NCI-H1417 (cell line): ENCODE measurements at places on chromosomes 7 and 10.

GRCh38 chr7:155685791-155686160 lies 41.3 kb downstream of the RBM33 start:
- no peak for DNase-seq

- DNase-seq: no peak
Observed at GRCh38 chr10:91150631-91151030, 69.8 kb upstream of the PCGF5 start.

- DNase-seq: no peak
Observed at GRCh38 chr10:76205361-76205760, 773.9 kb downstream of the LRMDA start.

DNA sequence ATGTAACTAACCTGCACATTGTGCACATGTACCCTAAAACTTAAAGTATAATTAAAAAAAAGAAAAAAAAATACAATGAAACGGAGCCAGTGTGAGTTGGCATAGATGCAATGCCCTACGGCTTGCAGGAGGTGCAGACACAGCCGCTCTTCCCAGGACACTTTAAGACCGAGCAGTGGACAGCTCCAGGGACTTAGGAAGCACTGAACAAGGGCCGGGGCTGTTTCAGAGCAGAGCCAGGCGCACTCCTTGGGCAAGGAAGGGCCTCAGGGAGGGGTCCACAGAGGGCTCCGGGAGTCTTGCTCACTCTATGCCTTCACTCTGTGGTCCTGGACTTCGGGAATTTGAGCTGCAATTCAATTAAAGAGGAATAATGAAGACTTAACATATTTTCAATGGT lies 355.3 kb downstream of the TCERG1L start:
- no peak for DNase-seq

DNA sequence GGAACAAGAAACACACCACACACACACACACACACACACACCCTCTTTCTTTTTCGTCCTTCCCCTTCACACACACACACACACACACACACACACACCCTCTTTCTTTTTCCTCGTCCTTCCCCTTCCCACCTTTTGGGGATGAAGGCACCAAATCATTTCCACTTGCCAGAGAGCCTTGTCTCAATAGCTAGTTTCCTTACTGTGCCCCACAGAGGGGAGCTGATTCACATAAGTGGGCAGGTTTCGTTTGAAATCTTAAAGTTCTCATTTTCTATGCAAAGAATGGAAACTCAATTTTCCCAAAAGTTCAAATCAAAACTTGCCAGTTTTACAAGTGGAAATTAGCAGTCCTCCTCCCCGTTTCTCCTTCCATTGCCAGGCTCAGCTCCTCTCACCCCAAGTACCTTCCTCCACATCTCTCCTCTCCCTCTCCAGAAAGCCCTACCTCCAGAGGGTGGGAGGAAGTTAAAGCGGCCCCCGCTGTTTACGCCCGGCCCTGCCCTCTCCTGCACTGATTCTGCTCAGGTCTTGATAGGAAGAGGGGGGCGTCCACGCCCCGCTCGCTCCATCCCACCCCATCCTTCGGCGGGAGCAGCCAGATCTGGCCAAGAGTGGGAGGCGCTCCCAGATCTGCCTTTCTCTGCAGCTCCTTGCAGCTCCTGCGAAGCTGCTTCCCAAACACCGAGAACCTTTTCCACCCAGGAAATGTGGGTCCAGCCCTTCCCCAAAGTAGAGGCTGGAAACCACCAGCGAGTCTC lies 1.3 kb downstream of the CTTNBP2 start:
- peak; percentile 65 for DNase-seq

GRCh38 chr7:18166002-18166401 lies 138.4 kb upstream of the PRPS1L1 start:
- no peak for DNase-seq

DNA sequence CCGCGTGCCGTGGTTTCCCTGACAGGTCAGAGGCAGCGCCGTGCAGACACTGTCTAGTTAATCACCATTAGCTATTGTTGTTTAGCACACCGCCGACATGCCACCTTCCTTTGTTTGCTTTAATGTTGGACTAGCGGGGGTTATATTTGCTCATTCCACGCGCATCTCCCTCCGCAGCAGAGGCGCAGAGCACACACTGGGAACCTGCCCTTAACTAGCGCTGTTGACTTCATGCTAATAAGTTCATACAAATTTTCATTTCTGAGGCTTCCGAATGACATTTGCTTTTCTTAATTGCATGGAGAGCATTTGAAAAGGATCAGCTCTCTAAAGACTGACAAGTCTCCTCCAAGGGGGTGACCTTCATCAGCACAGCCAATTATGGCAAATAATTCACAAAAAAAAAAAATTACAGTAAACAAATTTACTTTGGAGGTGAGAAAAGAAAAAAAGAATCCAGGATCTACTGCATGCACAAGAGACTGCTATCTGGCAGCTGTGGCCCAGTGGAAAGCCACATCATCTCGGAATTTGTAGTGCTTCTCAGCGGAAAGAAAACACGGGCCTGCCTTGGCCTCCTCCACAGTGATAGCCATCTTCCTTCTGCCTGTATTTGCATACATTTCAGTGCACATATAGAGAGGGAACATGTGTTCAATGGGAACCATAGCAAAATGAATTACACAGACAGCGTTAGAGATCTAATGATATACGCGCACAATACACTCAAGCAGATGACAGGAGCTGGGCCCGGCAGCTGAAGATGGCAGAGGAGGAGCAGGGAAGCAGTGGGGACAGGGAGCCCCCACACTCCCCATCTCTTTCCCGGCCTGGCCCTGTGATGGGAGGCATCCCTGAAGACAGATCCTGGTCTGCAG lies 94.2 kb downstream of the EBF3 start:
- no peak for DNase-seq

DNA sequence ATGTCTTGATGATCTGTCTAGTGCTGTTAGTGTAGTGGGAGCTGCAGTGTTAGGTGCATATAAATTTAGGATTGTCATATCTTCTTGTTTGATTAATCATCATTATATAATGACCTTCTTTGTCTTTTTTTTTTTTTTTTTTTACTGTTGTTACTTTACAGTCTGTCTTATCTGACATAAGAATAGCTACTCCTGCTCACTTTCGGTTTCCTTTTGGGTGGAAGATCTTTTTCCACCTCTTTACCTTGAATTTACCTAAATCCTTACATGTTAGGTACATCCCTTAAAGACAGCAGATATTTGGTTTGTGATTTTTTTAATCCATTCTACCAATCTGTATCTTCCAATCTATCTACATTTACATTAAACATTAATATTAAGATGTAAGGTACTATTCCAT lies 113.6 kb upstream of the PCLO start:
- no peak for DNase-seq

- DNase-seq: no peak
Observed at GRCh38 chr7:99098286-99098823, 45.6 kb downstream of the SMURF1 start.

GRCh38 chr7:106101726-106102125 lies 10.4 kb downstream of the SYPL1 start:
- no peak for DNase-seq

GRCh38 chr7:14395860-14396259 lies 406.4 kb upstream of the ETV1 start:
- DNase-seq: peak; percentile 22

GRCh38 chr10:4067931-4068561 lies 283.0 kb upstream of the KLF6 start:
- peak; percentile 63 for DNase-seq

- peak; percentile 90 for DNase-seq
Observed at GRCh38 chr10:59362144-59362958, at the start of gene FAM13C. Gene FAM13C, minus strand, starts transcription at chr10:59362549. Its CDS starts 89 bp downstream, at chr10:59362460.

DNA sequence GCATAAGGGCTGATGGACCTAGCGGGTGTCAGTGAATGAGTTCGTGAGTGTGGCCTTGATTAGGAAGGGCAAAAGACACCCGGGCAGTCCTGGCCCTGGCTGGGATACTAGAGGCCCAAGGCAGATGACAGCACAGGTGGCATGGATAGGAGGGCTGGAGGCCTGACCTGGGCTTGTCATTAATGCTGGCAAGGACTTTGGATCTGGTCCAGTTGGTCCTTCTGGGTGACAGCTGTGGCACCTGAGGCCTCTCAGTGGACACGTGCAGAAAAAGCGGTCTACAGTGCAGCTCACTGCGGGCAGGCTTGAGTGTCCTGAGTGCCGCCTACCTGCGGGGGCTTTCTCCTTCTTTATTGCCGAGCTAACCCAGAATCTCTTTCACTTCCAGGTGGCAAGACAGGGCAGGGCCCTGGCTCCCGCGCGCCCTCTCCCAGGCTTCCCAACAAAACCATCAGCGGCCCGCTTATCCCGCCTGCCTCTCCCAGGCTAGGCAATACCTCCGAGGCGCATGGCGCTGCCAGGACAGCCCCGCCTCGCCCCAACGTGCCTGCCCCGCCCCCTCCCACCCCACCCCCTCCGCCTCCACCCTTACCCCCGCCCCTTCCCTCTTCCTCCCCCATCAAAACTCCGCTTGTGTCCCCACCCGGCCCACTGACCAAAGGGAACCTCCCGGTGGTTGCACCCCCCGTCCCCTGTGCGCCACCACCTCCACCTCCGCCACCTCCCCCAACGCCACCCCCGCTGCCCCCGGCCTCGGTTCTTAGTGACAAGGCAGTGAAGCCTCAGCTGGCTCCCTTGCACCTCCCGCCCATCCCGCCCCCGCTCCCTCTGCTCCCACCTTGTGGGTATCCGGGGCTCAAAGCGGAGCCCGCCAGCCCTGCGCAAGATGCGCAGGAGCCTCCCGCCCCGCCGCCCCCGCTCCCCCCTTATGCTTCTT lies 77.4 kb downstream of the WIPF3 start:
- peak; percentile 61 for DNase-seq

DNA sequence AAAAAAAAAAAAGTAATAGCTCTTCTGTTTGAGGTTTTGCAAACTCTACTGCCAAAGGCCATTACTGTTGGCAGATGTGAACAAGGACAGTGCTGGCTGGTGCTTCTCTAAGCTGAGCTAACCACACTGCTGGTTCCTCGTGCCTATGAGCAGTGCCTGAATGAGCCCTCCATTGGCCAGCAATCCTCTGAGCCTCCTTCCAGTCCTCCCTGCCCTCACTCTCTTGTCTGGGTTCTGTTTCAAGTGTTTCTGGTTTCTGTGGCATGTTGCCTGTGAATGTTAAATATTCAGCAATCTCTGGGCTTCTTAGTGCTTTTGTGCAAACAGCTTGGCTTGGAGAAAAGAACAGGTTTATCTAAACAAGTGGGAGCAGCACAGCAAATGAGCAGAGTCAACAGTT lies 161.3 kb upstream of the AUTS2 start:
- no peak for DNase-seq

- DNase-seq: no peak
Observed at GRCh38 chr10:121058082-121058481, 206.9 kb downstream of the WDR11 start.

GRCh38 chr10:63268149-63268797 lies 135.1 kb downstream of the NRBF2 start:
- no peak for DNase-seq

DNA sequence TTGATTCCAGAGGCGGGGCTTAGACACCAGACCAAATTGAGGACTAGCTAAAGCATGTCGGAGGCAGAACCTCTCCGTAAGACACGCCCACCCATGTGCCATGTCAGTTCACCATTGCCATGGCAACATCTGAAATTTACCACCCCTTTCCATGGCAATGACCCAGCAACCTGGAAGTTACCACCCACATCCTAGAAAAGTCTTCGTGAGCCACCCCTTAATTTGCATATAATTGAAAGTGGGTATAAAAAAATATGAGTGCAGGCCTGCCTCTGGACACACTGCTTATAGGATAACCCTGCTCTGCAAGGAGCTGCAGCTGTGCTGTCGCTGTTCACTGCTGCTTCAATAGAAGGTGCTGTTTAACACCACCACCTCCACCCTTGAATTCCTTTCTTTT lies 28.0 kb downstream of the TMEM270 start:
- DNase-seq: no peak

DNA sequence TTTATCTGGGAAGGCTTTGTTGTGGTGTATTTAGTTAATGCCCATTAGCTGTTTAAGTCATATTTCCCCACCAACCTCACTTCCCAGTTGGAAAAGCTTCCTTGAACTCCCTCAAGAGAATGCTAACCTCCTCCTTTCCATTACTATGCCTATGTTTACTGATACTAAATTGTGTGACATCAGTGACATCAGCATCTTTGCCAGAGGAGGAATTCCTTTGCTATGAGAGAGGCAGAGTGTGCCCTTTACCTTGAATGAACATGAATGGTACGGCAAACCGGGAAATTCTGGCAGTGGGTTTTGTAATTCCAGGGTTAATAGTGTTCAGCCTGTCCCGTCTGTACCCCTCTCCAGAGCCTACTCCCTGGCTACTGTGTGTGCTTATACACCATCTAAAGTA lies 22.1 kb upstream of the GLCCI1 start:
- DNase-seq: no peak

DNA sequence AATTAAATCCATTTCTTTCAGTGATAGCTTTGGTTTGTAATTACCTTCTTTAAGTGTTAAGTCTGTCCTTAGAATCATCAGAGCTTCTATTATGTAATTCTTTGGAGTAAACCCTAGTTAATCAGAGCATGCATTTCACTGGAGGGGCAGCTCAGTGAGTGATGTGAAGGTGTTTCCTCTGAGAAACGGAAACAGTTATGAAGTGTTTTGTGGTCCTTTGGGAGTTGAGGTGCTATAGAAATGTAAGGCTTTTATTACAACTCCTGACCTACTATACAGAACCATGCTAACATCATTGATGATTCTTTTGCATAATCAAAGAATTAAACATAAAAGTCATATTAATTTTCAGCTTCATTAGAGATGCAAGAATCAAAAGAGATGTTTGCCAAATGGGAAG lies 141.5 kb downstream of the EXOC4 start:
- DNase-seq: no peak
